ENCODE measurements at places on chromosomes 2 and 18.

DNA sequence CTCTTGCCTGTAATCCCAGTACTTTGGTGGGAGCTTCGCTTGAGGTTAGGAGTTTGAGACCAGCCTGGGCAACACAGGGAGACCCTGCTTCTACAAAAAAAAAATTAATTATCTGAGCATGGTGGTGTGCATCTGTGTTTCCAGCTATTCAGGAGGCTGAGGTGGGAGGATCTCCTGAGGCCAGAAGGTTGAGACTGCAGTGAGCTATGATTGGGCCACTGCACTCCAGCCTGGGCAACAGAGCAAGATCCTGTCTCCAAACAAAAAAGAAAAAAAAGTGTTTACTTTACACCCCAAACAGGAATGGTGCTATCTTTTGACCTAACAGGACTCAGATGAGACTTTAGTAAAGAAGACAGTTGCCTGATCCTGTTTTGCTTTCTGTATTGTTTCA, 35.6 kb downstream of the MAL start:
- DNase-seq: no peak

DNA sequence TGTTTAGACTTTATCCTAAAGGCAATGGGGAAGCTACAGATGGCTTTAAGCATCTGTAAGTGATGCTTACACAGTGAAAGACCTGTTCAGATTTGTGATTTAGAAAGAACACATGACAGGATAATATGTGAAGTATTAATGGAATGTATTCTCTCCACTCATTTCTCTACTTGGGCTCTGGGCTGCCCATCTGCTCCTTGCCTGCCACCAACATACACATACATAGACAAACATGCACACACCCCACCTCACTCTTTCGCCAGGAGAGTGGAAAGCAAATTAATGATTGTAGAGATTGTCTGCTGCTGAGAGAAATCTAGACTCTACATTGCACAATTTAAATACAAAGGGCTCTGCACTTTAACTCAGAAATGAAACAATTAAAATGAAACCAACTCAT, 61.0 kb upstream of the NFE2L2 start:
- DNase-seq: no peak

DNA sequence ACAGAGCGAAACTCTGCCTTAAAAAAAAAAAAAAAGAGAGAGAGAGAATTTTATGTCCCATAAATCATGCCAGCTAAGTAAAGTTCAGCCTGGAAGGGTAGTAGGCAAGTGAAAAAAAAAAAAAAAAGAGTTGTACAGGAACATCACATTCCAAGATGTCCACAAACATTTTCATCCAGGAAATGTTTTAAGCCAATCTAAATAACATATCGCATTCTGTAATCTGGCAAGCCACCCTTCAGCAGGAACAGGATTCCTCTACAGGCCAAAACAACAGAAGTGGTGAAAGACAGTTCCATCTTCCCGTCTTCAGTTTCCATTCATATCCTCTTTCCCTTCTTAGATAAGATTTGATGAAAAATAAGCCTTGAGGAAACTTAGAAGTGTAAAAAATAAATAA, 1108.1 kb upstream of the DDX18 start:
- no peak for DNase-seq

- DNase-seq: no peak
These were observed 14.5 kb downstream of the CERS6 start for GRCh38 chr2:168470320-168471162.

- DNase-seq: no peak
These were observed 81.6 kb upstream of the STPG4 start for GRCh38 chr2:47236503-47237215.

DNA sequence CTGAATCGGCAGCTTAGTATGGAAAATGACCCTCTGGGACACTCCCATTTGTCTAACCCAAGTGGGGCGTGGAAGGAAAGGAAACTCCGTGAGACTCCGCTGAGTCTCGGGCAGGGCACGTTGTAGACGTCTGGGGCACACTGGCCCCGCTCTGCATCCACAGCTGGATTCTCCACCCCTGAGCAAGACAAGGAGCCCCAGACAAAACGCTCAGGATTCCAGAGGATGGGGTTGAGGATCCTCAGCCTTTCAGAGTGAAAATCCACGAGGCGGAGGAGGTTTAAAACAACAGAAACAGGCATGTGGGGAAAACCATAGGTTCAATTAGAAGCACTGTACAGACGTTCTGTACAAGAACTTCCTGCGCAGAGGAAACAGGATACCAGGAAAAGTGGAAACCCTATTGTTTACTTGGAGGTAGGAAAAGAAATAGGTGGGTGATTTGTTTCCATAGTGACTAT, 124.9 kb upstream of the ZNF236 start:
- no peak for DNase-seq

- no peak for DNase-seq
These were observed 2.0 kb downstream of the ITGA6 start for GRCh38 chr2:172429301-172429968.

DNA sequence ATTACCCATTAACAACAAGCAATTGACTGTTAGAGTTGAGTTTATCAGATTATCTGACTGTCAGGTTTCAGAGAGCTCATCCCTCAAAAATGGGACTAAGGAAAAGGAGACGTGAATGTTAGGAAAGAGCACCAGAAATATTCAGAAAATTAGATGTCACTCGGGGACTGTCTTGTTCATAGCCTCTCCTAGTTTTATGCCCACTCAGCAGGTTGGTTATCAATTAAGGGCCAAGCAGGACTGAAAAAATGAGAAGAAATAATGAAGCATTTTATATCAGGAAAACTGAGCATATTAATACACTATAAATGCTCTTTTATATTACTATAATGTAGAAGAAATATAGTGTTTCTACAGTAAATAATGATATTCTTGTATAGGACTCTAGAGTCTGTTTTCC, 188.1 kb upstream of the NRXN1 start:
- DNase-seq: no peak

- DNase-seq: no peak
These were observed 427.7 kb downstream of the NBAS start for GRCh38 chr2:15133461-15133860.

Measured in colonic mucosa (tissue), 4 donors.